NCI-H1436 treated with DMSO at 0.1 percent for 48 hours (cell line): ENCODE measurements at places on chromosomes 3 and 15.

DNA sequence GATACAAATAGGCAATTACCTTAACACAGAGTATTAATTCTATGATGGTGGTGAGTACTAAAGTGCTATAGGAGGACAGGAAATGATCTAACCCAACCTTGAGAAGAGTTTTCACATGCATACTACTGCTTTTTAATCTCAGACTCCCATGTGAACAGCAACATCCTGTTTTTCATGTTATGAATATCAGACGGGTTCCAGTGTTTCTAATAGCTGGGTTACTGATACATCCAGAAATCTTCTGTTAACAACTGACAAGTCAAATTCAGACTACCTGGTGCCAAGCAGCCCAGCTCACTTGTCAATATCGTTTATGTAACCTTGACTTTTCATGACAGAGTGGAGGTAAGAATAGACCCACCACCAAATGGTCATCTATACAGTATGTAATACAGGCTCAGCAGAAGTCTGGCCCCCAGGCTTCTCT is 220.2 kb upstream of the COL8A1 start:
- DNase-seq, result no peak

GRCh38 chr3:46981932-46982471 is 2.5 kb downstream of the NBEAL2 start:
- DNase-seq, result no peak

- no peak for DNase-seq
Measured at GRCh38 chr15:28974142-28974541, 88.4 kb downstream of the APBA2 start.

- no peak for DNase-seq
Measured at GRCh38 chr3:56042326-56042951, 425.8 kb downstream of the ERC2 start.

DNA sequence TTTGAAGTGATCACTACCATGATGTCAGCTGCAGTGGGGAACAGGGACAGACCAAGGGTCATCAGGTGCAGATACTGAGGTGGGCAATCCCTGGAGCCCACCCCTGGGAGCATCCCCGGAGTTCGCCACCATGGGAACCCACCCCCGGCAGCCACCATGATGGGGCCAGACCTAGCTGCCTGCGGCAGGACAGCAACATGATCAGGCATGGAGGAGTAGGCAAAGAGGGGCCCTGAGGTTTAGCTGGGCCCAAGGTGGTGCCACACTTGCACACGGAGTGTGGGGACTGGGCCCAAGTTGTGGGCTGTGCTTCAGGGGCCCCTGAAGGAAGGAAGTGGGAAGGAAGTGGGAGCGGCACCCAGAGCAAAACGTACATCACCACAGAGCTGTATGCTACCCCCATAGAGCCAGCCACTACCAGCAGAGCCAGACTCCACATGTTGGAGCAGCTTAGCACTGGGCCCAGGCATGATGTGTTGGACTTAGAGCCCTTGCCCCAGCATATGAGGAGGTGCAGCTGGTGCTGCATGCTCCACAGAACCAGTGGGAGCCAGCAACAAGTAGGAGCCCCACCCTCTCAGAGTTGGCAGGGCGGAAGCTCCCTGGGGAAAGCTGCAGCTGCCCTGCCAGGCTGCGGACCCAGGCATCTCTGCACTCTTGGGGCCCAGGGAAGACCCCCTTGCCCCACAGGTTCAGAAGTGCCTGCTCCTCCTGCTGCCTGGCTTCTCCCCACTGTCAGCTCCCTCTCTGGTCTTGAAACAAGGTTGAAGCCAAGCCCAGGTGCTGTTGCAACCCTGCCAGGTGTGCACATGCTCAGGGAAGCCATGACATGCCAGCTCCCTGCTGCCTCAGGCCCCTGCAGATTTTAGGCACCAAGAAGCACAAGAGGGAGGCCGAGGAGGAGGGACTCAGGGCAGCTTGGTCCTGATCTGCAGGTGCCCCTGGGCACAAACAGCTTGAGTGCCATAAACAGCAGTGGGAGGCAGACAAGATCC is 515.3 kb downstream of the ZBBX start:
- no peak for DNase-seq
